Esophagus squamous epithelium (tissue), 5 donors: ENCODE measurements at places on chromosomes 6 and 20.

- DNase-seq: no peak
Measured at GRCh38 chr20:5150226-5151076, 23.6 kb downstream of the CDS2 start.

DNA sequence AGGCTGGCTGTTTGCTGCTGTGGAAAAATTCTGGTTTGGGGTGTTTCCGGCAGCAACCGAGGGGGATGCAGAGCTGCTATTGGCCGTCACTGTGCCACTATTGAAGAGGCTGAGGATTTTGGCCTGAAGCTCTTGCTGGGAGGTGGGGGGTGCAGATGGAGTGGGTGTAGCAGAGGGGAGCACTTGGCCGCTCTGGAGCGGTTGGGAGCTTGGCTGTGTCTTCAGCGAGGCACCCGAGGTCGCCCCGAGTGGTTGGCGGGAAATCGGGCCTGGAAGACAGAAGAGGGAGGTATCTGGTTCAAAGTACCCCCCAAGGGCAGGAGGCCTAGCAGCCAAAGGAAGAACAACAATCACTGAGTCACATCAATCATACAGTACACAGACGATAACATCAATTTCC is 27.1 kb downstream of the NCOA5 start:
- no peak for DNase-seq

DNA sequence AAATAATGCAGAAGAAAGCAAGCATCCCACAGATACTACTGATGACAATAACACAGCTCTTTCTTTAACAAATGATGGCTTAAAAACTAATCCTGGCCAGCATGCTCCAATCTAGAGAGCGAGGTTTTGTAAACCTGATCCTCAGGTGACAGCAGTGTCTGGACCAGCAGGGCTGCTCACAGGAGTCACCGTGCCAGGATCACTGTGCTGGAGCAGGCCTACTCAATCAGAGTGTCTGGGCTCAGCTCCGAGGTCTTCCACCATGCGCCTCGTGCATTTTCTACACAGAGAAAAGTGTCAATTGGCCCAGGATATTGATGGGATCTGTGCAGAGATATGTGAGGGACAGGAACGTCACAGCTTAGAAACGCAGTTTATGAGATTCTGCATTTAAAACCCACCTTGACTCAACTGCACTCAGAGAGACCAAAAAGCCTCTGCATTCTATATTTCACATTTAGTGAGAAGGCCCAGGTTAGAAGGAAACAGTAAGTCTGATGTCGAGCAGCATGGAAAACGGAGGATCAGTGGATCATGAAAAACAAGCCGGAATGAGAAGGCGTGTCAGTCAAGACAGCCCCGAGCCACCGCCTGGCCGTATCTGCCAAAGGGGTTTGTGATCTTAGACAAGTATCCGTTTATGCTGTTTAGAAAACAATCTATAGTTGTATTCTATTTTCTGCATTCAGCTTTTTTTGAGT is 7.8 kb downstream of the RAMACL start:
- DNase-seq: no peak

- no peak for DNase-seq
Measured at GRCh38 chr6:15689586-15690482, 27.0 kb upstream of the DTNBP1 start.
